Jurkat, Clone E6-1 (cell line): ENCODE measurements at places on chromosomes 1 and 21.

- no peak for DNase-seq
Observed at GRCh38 chr1:202084791-202085681, 37.7 kb upstream of the GPR37L1 start.

- no peak for DNase-seq
Observed at GRCh38 chr21:36688324-36688723, 10.6 kb upstream of the SIM2 start.

DNA sequence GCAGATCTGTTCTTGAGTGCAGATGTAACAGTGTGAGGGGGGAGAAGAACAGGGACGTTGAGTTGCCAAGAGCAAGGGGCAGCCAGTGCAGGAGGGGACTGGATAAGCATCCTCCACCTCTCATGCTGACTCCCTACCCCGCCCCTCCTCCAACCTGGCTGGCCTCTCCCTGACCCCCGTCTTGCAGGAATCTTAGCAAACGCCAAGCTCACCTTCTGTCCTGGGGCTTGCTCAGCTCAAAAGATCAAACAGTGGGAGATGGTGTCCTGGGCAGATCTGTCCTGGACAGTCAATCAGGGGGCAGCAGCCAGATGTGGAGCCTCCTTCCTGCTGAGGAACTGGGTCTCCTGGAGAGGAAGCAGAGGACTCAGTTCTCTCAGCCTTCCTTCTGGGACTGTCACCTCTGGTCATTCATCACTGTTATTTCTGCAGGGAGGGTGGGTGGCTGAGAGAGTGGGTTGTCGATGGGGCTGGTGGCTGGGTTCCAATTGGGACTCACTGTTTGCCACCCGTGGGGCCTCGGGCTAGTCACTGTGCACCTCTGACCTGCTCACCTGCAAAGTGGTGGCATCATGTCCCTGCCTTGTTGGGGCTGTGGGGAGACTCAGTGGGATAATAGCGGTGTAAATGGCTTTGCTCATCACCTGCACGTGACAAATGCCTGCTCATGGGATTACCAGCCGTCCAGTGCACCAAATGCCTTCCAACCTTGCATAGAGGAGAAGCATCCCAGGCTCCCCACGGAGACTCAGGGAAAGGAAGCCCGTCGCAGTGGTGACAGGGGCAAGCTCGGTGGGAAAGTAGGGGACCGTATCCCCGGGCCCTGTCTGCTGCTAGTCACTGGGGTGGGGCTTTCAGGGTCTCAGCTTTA, 154.4 kb downstream of the PTPRU start:
- DNase-seq = no peak

DNA sequence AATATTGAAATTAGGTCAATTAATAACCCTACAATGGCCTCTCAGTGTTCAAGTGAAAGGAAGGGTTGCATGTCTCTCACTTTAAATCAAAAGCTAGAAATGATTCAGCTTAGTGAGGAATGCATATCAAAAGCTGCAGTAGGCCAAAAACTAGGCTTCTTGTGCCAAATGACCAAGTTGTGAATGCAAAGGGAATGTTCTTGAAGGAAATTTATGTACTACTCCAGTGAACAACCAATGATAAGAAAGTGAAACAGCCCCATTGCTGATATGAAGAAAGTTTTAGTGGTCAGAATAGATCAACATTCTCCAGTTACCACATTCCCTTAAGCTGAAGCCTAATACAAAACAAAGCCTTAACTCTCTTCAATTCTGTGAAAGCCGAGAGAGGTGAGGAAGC, 10.0 kb downstream of the MAEL start:
- no peak for DNase-seq

DNA sequence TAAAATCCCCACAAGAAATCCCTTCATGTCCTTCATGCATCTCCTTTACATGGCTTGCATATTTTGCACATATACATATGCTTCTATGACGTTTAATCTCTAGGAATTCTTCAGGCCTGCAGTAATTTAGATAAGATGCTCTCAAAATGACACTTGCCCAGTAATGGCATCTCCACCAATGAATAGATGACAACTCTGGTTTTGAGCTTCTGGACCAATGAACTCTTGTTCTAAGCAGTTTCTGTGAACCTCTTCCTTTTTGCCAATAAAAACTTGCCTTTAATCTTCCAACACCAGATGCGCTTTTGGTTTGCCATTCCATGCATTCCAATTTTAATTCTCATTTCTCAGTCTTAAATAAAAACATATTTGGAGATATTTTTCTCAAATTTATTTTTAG, 189.8 kb upstream of the OLFM3 start:
- no peak for DNase-seq

- peak; percentile 52 for DNase-seq
Observed at GRCh38 chr1:200925831-200926230, 31.1 kb downstream of the INAVA start.

- no peak for DNase-seq
Observed at GRCh38 chr1:111656086-111657017, 36.8 kb downstream of the RAP1A start.

GRCh38 chr1:172482044-172482443, 38.2 kb upstream of the PIGC start:
- DNase-seq = no peak

GRCh38 chr1:33334081-33334552, 13.2 kb upstream of the A3GALT2 start:
- DNase-seq = no peak

DNA sequence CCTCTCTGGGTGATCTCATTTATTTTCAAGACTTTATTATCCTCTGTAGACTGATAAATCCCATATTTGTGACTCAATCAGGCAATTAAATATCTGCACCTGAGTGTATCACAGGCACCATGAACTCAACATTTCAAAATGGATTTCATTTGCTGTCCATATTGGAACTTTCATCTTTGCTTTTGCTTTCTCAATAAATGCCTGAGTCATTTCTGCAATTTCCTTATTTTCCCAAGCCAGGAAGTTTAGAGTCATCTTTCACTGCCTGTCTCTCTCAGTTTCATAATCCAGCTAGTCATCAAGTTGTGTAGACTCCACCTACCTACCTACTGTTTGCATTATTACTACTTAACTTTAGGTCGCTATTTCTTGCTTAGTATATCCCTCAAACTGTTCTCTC, 540.9 kb downstream of the LMO4 start:
- DNase-seq = no peak

DNA sequence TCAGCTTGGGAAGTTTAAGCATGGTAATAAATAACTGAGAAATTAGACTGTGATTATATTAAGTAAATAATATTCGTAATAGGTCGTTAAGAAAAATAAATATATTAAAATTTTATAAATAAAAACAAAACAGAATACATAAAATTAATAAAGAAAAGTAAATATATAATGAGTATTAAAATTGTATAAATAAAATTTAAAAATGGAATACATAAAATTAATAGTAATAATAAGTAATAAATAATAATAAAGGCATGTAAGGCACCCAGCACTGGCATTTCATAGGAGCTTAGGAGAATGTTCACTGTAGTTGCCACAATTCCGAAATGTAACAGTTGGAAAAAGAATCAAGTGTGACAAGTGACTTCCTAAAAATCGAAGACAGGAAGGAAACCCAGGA, 45.8 kb upstream of the FHAD1 start:
- DNase-seq = no peak

- no peak for DNase-seq
Observed at GRCh38 chr21:45308194-45309068, 20.7 kb upstream of the POFUT2 start.

- no peak for DNase-seq
Observed at GRCh38 chr1:56758794-56759193, 60.4 kb downstream of the FYB2 start.

DNA sequence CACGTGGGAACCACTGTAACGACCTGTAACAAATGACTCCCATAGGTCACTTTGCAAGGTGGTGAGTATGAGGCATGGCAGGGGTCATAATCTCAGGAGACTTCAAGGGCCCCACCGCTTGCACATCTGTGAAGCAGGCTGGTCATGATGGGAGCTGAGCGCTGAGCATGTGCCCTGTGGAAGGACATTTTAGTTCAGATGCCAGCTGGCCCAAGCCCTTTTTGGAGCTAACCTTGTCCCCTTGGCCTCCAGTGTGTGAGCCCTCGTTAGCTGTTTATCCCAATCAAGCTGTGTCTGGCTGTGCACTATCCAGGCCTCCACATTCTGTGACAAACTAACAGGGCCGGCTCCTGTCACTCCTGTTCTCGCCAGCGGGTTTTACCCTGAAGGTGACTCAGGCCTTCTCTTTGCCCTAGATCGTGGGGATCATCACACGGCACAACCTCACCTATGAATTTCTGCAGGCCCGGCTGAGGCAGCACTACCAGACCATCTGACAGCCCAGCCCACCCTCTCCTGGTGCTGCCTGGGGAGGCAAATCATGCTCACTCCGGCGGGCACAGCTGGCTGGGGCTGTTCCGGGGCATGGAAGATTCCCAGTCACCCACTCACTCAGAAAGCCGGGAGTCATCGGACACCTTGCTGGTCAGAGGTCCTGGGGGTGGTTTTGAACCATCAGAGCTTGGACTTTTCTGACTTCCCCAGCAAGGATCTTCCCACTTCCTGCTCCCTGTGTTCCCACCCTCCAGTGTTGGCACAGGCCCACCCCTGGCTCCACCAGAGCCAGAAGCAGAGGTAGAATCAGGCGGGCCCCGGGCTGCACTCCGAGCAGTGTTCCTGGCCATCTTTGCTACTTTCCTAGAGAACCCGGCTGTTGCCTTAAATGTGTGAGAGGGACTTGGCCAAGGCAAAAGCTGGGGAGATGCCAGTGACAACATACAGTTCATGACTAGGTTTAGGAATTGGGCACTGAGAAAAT, 7.6 kb downstream of the NPPA start:
- no peak for DNase-seq

DNA sequence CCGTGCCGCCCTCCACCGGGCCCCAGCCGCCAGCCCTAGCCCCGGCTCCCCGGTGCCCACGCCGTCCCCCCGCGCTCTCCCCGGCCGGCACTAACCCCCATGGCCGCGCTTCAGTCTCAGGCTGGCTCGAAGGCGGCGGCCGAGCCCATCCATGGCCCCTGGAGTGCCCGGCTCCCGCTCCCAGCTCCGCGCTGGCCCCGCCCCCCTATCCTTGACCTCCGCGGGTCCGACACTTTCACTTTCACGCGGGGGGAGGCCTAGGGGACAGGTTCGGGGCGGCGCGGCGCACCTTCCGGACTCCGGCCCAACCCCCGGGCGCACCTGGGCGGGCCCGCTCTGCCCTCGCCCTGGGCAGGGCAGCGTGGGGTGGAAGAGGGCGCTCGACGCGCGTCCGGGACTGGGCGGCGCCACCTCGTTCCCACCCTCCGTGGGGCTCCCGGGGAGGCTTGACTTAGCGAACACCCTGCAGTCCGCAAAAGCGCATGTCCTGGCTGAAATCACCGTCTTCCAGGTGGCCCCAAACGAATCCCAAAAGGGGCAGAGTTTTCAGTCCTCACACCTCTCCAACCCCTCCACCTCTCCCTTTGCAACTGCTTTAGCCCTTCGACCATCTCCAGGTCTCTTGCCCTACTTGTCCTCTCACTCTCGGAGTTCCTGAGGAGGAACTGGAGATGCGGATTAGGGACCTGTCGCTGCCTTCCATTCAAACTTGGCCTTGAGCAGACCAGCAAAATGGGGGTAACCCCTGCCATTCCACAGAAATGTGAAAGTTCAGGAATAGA, 3.9 kb upstream of the DENND2D start:
- no peak for DNase-seq
